ENCODE measurements at places on chromosomes 2 and 18. TPM values are rescaled to one million over a fixed set of nuclear protein-coding genes. Genes with fewer than 3 reads are reported as not detected.

DNA sequence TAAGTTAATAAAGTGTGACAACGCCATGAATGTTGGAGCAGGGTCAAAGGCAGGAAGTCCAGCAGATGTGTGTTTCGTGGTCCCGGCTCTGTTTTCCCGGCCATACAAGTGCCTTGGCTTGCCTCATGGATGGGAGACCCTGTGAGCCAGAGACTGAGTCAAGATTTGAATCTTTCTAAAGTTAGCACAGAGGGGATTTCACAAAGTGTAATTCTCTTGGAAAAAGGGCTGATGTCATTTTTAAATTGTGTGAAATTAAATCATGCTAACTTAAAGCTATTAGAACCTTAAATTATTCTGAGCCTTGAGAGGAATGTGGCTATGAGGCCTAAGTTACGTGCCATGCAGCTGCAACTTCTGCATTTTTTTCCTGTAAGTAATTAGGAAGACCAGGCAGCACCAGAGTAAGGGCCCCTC is 38.3 kb upstream of the RALBP1 start:
- DNase-seq, result no peak

Gene ZEB2
- total RNA-seq, result 53.2 TPM

GRCh38 chr2:68196120-68196716 is 38.5 kb downstream of the PNO1 start:
- no peak for DNase-seq

GRCh38 chr2:239003624-239004273 is 155.9 kb downstream of the TWIST2 start:
- no peak for DNase-seq

Gene SCN7A
- total RNA-seq, result not detected

GRCh38 chr18:78901923-78902794 is 77.5 kb upstream of the SALL3 start:
- DNase-seq, result no peak

DNA sequence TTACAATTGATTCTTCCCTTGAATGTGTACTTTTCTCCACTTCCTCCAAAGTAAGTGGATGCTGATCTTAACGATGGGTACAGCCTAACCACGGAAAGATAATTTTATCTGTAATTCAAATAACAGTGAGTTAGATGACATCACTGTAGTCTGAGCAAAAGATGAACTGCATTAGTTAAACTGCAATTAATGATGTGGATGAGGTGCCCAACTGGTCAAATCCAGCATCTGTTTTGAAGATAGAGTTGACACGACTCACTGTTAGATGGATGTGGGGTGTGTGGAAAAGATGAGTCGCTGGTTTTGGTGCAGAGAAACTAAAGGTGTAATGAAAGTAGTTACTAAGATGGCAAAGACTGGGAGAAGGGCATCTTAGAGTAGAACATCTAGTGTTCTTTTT is 270.5 kb upstream of the MEIS1 start:
- DNase-seq, result no peak

- no peak for DNase-seq
Measured at GRCh38 chr2:12278217-12278750, 438.5 kb upstream of the TRIB2 start.

GRCh38 chr2:43518181-43518580 is 77.7 kb downstream of the THADA start:
- no peak for DNase-seq

Gene REG1A
- not detected for total RNA-seq

DNA sequence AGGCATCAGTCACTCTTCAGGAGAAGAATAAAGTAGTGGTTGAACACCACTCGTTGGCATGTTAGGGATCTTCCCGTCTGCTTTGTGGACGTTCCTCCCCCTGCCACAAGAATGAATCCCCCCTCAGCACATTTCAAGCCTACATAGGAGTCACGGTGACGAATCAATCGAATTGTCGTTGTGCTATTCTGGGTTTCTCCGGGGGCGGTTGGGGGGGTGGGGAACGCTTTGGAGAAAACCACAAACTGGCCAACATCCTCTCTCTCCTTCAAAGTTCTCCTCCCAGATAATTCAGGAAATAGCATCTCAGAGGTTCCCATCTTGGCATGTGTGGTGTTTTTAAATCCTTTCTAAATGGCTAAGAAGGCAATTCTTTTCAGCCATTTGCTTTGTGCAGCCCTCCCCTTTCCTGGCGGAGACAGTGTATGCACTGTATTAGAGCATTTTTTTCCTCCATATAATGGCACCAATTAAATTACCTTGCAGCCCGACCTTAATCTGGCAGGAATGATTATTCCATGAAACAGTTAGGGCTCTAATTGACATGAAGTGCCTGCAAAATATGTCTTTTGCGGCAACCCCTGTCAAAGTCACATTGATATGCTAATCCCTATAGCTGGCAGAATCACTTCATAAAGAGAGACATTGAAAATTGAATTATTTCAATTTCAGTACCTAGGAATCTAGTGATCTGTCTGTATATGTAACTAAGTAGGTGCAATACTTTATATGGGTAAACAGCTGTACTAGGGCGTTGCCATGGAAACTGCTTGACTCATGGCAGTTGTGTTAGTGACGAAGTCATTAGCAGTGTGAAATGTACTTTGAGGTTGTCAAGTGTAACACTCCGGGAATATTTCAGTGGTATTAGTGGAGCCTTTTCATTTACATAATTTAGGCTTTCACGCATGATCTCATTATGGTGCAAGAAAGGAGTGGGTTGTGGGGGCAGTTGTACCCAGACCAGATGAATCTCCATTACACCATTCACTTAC is 323.4 kb upstream of the SLC14A2 start:
- DNase-seq, result no peak

Gene CSRNP3
- total RNA-seq, result not detected

GRCh38 chr2:71938659-71939587 is 208.7 kb downstream of the CYP26B1 start:
- DNase-seq, result peak; percentile 4

Gene MGAT4A
- 44.6 TPM for total RNA-seq

DNA sequence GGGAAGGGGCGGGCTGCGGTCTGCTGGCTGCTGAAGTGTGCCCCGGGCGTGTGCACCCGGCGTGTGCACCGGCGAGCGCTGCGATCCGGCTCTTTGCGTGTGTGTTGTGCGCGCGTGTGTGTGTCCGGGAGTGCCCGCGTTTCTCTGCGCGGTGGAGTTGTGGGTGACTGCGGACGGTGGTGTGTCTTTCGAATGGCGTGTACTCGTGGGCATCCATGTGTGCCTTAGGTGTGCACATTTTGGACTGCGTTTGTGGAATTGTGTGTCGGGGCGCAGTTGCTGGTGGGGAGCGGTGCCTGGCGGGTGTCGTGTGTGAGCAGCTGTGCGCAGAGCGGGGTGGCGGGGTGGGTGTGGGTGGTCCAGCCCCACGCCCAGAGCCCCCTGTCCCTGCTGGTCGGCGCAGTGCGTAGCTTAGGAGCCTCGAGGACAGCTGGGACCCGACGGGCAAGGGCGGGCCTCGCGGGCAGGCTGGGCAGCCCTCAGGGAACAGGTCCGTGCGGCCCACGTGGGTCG is 533 bp downstream of the HPCAL1 start:
- no peak for DNase-seq

Gene SERPINB10
- not detected for total RNA-seq

DNA sequence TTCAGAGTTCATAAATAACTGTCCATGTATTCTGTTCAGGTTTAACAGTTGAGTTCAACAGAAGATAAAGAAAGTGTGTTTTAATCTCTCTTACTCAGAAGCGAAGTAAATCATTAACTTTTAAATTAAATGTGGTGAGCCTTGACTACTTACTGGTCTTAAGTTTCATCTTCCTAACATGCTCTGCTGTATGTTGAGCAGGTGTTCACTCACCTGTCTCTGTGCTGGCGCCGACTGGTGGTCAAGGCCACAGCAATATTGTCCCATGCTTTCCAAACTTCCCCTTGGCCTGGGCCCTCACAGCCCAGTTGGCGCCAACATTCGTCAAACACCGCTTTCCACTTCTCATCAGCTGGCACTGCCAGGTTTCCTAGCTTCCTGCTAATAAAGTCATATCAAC is 17.0 kb upstream of the MPP4 start:
- DNase-seq, result no peak

GRCh38 chr2:57828221-57828620 is 218.4 kb upstream of the VRK2 start:
- no peak for DNase-seq

Gene ASTL
- 1.3 TPM for total RNA-seq

GRCh38 chr2:140600116-140600515 is 1530.7 kb downstream of the LRP1B start:
- DNase-seq, result no peak

DNA sequence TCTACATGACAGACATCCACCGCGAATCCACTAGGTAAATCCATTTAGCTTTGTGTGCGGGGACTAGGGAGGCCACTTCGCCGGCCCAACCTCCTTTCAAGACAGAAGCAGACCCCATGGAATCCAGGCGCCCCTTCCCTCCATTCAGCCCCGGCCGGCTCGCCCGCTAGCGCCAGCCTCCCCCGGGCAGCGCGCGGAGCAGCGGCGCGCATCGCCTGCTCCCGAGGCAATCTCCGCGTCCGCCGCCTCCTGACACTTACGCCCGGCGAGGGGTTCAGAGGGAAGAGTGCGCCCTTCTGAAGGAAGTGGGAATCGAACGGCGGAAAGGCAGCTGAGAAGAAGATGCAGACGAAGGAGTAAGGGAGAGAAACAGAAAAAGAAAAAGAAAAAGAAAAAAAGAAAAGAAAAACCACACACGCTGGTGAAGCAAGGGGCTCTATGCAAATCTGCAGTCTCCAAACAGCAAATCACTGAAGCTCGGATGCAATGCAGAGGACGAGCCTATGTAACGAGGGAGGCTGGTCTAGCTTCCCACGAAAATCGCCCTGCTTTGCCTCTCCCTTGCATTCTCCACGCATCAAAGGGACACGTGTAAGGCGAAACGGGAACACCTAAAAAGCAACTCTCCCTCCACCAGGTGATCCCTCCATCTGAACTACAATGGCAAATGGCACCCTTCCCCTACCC is 684.4 kb downstream of the NRXN1 start:
- no peak for DNase-seq

GRCh38 chr2:38494394-38494793 is 108.3 kb downstream of the HNRNPLL start:
- DNase-seq, result no peak

GRCh38 chr2:186027922-186028321 is 289.3 kb downstream of the FSIP2 start:
- DNase-seq, result no peak

- DNase-seq, result no peak
Measured at GRCh38 chr18:74251297-74252038, 40.3 kb downstream of the CYB5A start.

Gene FOXI3
- not detected for total RNA-seq

DNA sequence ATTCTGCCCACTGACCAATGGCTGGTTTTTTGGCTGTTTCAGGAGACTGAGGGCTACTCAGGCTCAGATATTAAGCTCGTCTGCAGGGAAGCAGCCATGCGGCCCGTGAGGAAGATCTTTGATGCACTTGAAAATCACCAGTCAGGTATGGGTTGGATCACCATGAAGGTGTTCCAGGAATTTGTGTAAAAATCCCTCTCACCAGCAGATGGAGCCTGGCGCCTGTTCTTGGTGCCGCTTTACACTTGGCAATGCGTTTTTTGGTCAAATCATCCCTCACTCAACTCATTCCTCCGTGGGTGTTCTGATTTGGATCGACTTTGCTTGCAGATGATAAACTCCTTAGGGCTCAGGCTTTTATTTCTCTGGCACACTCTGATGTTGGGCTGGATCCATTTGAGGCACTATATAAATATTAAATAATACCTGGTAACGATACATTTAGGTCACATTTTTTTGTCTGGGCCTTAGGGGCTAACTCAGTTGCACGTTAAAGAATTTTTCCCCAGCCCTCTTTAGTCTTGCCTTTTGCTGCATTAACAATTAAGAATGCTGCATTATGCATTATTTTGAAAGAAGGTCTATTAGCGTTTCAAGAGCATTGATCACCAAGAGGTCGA is 50.0 kb downstream of the HDHD2 start:
- peak; percentile 34 for DNase-seq

GRCh38 chr2:199407421-199407820 is 50.3 kb downstream of the SATB2 start:
- no peak for DNase-seq

GRCh38 chr2:217271813-217272212 is 411.9 kb upstream of the TNP1 start:
- DNase-seq, result no peak

DNA sequence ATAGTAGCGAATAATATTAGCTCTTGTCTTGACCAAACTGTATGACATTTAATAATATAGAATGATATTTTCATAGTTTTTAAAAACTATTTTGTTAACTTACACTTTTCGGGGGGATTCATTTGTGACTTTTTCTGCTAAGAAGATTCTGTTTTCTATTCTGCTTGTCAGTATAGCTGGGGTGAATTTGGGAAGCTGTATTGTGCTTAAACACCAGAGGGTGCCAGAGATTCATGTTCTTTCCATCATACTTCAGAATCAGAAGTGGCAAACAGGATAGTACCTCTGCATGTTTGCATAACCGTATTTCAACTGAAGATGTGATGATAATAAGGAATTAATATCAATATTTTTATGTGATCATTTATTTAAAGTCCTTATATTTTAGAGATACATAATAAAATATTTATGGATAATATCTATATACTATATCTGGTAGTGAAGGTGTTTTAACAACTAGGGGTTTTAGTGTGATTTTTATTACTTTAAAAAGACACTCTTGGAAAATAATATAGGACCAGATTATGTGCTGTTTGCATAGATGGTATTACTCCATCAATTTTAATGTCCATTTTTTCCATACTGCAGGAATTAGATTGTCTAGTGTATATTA is 81.0 kb downstream of the TAF4B start:
- no peak for DNase-seq

Gene ORC2
- total RNA-seq, result 62.9 TPM

DNA sequence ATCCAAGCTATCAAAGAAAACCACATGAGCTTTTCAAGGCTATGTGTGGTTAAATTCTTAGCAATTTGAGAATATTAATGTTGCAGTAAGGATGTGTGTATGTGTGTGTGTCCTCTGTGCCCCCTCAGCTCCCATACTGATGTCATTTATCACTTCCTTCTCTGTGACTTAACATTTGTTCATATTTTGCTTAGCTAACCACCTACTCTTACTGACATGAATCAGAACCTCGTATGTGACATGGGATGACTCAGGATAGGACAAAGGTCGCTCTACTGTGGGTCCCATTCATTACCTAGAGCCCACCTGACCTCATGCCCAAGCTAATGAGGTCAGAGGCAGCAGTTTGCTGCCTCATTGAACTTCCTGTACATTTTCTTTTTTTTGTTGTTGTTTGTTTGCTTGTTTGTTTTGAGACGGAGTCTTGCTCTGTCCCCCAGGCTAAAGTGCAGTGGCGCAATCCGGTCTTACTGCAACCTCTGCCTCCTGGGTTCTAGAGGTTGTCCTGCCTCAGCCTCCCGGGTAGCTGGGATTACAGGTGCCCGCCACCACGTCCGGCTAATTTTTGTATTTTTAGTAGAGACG is 36.3 kb downstream of the MOGAT1 start:
- DNase-seq, result no peak

- no peak for DNase-seq
Measured at GRCh38 chr2:19944205-19944845, 42.5 kb upstream of the TTC32 start.

DNA sequence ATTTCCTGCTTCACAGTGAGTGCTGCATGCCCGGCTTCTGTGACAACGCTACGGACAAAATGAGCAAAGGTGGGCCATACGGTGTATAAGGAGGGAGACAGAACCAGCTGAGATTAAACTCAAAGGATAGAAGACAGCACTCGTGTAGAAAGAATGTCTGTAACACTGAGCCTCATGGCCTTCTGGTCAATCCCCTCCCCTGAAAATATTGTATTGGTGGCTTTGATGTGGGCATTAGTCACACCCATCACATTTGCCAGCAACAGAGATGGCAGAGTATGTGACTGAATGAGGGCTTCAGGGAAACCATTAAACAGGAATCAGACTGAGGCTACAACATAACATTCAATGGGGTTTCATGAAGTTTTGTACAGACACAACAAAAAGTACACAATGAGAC is 287.8 kb upstream of the CCDC68 start:
- DNase-seq, result no peak

Gene STAT4
- 92.2 TPM for total RNA-seq
